ENCODE measurements at places on chromosomes 16 and 17. TPM values are rescaled to one million over a fixed set of nuclear protein-coding genes. Genes with fewer than 3 reads are reported as not detected.

The PNMT gene
- not detected for total RNA-seq

The C17orf107 gene
- total RNA-seq, result 5.8 TPM

The PITPNM3 gene
- total RNA-seq, result 0.61 TPM

The ABCC6 gene
- 2.2 TPM for total RNA-seq

Data from hair follicle dermal papilla cell (primary cell).